ENCODE measurements at places on chromosomes 16 and 17.

- DNase-seq = no peak
Measured at GRCh38 chr16:88448461-88449266, 4.4 kb upstream of the ZFPM1 start.

DNA sequence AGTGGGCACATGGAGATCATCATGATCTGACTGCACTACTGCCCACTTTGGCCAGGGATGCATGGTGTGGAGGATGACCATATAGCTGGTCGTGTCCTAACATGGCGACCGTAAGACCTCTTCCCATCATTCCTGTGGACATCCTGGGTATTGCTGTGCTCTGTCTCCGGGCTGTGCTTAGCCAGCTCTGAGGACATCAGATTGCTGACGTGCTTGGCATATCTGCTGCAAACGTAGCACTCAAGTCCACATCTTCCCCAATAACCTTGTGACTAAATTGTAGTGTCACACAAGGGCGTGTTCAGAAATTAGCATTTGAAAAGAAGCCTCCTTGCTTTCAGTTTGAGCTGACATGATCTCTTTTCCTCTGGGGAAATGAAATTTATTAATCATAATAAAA lies 373.2 kb downstream of the RBFOX1 start:
- DNase-seq = no peak

DNA sequence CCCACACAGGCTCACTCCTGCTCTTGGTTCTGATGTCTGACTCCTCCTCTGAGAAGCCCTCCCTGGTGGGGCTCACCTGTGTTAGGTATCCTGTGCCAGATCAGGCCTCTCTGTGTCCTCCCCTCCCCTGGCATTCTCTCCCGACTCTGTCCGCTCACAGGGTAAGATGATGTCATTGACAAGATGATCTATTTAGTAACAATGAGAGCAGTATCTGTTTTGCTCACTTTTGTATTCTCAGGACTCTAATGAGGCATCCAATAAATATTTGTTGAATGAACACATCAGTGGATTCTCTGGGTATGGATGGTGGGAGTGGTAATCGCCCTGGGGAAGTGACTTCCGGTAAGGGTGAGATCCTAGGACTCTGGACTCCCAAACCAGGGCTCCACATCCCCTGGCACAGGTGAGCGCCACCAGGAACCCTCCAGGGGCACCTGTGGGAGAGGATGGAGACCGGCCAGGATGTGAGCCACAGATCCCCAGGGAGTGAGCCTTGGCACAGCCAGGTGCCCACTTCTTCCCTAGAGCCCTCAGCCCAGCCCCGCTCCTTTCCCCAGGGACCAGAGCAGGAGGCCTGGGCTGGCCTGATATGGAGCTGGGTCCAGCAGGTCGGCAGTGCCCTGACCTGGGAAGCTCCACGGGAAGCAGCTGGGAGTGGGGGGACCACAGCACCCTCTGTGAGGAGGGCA lies 5.4 kb upstream of the HAP1 start:
- no peak for DNase-seq

DNA sequence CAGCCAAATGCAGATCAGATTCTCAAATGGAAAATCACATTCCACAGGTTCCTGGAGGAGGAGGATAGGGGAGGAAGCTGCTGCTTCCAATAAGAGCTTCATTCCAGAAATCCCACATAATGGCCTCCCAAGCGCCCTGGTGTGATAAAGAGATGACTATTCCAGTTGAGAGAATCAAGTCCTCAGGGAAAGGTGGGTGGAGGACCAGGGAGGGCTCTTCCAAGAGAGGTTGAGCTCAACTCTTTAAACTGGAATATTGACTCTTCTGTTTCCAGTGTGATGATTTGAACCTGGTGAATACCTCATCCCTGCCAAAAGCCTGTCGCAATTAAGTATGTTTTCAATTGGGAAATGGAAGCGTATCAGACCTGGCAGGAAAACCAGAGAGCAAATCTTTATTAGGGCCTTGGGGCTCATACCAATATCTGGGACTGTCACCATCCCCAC lies 81.4 kb upstream of the DYNLRB2 start:
- no peak for DNase-seq

DNA sequence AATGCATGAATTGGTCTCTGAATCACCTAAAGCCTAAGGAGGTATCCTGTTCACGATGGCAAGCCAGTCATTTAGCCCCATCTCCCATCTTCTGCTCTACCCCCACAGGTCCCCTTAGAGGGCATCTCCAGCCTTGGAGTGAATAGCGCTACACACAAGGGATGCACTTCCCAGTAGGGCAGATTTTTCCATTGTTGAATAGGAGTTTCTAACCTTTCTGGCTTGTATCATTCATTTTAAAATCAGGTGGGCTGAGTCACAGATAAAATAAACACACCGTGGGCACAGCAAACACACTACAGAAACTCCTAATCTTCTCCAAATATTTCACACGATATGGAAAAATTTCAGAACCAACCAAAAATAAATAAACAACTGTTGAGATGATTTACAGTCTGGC lies 201.2 kb upstream of the NOG start:
- DNase-seq = no peak

DNA sequence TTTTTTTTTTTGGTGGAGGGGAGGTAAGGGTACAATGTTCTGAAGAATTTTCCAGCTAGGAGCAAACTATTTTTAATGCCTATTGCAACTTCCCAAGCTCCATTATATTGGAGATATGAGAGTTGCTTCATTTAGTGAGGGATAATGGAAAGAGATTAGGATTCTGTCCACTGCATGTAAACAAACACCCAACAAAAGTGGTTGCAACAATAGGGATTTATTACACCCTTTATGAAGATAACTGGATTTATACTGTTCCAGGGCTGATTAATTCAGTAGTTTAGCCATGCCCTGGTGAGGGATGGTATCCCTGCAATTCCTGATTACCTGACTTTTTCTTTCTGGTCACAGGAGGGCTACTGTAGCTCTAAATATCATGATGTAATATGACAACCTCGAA lies 40.5 kb downstream of the MAP2K6 start:
- DNase-seq = no peak

GRCh38 chr17:32567511-32567910 lies 80.7 kb downstream of the CDK5R1 start:
- no peak for DNase-seq

GRCh38 chr16:17998550-17998949 lies 338.0 kb downstream of the NPIPA8 start:
- no peak for DNase-seq

DNA sequence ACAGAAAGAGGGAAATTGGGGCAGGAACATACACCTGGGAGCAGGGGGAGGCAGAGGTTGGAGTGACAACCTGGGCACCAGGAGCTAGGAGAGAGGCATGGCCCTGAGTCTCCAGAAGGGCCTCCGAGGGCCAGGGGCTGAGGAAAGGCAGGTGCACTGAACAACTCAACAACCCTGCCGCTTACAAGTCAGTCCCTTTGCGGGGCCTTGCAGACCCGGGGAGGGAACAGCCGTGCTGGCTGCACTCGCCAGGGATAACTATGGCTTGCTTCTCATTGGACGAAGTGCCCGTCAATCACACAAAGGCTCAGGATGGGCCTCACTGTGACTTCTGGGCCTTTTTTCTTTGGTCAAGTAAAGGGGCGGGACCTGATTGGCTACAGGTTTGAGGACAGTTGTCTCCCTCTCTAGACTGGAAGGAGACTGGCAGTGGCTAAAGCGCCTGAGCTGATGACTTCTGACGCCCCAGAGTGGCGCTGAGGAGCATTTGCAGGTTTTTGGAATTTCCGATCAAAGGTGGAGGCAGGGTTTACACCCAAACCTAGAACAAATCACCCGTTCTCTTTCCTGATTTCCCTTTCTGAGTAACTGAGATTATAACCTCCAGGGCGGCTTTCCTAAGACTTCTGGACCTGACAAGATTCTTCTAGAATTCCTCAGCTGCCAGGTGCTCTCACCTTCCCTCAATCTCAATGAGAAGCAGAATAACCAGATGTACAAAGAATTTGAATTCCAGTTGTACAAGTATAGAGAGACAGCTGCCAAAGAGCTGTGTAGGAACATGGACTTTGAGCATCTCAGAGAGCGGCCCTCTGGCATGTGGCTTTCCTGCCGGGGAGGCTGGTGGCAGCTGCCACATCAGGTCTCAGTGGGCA lies 27.6 kb upstream of the ST6GALNAC2 start:
- no peak for DNase-seq

Data from globus pallidus (tissue), 1 donor.